ENCODE measurements at places on chromosomes 12 and 14.

DNA sequence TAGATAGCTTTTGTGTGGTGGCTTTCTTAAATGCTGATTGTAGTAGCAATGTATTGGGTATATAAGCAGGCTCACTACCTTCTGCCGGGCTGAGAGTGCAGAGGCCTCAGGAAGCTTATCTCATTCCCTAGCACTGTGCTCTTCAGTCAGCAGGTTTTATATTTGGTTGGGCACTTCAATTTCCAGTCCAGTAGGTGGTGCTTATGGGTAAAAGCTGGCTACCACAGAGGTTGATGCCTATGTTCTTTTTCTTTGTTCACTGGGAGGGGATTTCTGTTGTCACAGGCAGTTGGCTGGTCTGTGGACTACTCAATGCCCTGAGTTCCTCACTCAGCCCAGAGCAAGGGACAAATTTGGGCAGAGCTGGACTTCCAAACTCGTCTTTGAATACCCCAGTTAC, 43.0 kb upstream of the GLIPR1 start:
- no peak for DNase-seq

GRCh38 chr12:5124401-5124800, 80.7 kb downstream of the KCNA5 start:
- DNase-seq: no peak

DNA sequence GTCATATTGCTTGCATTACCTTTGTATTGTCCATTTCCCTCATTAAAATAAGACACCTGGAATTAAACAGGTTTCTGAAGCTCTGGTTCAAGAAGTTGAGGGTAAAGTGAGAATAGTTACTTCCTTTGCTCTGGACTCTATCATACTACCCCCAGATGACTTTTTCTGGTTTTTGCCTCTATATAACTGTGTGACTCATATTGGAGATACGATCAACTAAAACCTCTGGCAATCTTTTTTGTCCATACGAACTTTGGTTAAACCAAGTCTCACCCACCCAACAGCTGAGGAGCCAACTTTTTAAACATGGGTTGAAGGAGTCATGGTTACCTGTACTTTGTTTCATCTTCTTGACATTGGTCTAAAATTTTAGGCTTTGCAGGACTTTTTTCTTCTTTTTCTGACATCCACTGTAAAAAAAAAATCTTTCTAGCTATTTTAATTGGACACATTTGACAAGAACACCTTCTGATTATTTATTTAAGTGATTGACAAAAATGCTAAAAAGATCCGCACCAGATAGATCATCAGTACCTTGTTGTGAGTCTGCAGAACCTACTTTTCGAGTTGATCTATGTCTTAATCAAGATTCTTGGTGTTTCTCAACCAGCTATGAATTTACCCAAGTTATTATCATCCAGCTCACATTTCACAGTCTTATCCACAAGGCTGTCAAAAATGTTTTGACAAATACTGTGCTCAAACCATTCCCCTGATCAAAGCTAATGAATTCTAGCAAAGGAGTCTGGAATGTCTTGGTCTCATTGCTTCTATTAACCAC, 166.0 kb downstream of the IPO8 start:
- no peak for DNase-seq

GRCh38 chr12:127526925-127527324, 740.0 kb upstream of the TMEM132C start:
- DNase-seq: no peak

- no peak for DNase-seq
Observed at GRCh38 chr12:18054925-18055619, 34.9 kb downstream of the RERGL start.

- no peak for DNase-seq
Observed at GRCh38 chr12:94379479-94380113, 80.1 kb downstream of the CEP83 start.

- no peak for DNase-seq
Observed at GRCh38 chr14:58969951-58970751, 218.3 kb upstream of the DAAM1 start.

- no peak for DNase-seq
Observed at GRCh38 chr12:85798122-85798521, 38.1 kb downstream of the RASSF9 start.

GRCh38 chr14:61470961-61471293, 149.5 kb downstream of the PRKCH start:
- DNase-seq: no peak

GRCh38 chr12:104510145-104510872, 53.6 kb downstream of the CHST11 start:
- DNase-seq: no peak

DNA sequence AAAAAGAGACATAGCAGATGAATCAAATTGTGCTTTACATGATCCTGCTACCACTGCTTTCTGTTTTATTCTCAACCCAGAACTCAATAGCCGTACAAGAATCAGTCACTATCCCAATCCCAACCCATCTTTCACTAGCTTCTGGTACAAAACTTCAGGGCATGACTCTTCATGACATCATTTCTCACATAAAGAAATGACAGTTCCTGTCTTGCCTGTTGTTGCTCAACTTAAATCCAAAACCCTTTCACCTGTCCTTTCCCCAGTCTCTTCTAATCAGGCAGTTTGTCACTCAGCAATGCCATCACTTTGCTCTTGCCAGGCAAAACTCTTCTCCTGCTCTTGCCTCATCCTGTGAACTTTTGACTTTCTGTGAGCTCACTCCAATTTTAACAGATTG, 962.8 kb downstream of the GALC start:
- no peak for DNase-seq

GRCh38 chr12:128025589-128026245, 241.3 kb upstream of the TMEM132C start:
- DNase-seq: no peak

GRCh38 chr14:49754570-49755097, 13.3 kb upstream of the KLHDC2 start:
- no peak for DNase-seq

DNA sequence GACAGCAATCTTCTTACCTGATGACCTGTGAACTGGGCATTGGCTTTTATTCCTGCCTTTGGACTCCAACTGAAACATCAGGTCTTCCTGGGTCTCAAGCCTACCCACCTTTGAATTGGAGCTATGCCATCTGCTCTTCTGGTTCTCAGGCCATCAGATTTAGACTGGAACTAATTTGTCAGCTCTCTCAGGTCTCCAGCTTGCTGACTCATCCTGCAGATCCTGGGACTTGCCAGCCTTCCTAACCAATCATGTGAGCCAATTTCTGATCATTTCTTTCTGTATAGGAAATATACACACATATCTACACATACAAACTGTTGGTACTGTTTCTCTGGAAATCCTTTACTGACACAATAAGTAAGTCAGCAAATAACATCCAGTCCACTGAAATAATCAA, 65.3 kb upstream of the TSPAN8 start:
- no peak for DNase-seq

- no peak for DNase-seq
Observed at GRCh38 chr14:23439107-23439835, 3.8 kb upstream of the MYH7 start.

- no peak for DNase-seq
Observed at GRCh38 chr14:64724578-64724930, 20.3 kb downstream of the PLEKHG3 start.

DNA sequence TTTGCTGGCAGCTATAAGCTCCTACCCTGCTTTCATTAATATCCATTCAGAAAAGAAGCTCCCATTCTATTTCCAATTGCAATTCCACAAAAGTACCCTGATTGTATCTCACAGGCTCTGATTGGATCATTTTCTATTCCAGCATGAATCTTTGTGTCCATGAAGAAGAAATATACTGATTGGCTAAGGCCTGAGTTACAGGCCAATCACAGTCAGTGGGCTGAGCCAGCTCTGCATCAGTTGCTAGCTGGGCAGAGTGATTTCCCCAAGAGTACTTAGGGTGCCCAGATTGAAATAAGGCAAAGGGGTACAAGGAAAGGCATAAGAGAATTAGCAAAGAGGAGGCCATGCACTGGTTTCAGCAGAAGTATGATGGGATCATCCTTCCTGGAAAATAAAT, 14.4 kb downstream of the ART4 start:
- no peak for DNase-seq

DNA sequence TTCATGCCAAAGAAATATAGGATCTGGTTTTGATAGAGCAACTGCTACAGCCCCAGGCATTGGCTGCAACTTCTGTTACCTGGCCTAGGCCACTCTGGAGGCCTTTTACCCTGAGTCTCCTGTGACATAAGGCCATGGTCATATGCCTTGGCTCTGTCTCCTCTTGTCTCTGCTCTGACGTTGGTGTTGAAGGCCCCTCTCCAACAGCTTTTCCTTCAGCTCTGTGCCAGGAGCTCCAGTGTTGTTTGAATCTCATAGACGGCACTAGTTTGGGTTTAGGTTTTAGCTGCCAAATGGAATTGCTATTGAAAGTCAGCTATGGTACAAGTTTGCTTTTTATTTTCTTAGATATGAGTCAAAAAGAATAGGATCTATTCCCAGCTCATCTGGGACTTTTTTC, 41.1 kb downstream of the TTLL5 start:
- no peak for DNase-seq

DNA sequence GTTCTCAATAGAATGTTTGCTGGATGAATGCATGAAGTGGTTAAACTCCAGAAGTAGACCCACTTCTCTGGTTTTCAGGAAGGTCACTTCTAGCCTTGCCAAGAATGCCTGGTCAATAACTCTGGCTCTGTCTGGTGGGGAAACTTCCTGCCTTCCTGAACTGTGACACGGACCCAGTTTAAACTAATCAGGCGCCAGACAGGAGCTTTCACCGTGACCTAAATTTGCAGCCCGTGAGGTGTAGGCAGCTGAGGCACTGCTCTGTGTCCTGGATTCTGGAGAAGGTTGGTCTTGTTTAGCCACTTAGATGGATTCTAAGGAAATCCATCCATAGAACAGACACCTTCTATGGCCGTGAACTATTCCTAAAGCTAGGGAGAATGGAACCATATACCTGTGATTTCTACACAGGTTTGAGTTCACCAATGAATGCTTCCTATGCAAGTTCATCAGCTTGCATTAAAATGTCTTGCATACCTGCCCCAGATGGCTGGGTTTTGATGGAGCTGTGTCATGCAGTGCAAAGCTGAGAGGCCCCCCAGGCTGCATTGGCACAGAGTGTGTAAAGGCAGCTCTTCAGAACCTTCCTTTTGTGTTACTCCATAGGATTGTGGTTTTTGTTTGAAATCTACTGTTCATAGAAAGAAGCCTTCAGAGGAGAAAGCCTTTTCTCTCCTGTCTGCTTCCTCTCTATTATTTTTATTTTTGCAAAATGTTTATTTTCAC, 4.4 kb downstream of the CHST11 start:
- DNase-seq: no peak

DNA sequence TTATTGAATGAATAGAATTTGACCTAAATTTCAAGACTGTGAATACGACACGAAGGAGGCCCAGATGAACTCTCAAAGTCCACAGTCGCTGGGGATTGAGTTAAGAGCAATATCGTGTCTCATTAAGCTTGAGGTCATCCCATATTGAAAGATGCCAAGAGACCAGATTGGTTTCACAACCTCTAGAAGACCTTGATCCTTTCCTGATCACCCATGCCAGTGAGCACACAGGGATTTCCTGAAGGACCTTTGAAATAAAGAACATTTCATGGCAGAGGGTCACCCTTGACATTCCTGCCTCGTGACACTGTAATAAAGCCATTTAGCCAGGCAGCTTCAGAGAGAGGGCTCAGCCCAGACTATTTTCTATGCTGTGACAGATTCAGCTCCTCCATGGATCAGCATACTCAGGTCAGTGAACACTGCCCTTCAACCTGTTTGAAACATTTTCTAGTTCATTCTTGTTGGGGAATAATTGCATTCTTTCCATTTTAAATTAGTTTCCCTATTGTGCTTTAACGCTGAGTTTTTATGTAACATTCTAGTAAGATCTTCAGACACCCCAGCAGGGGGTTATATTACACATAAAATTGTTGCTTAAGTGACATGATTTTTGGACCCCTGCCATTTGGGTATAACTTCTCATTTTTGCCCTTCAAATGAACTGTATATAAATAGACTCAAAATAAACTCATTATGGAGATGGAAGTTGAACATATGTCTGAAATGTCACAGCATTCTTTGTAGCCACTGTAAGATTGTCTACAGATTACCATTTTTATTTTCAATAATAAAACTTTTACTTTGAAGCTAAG, 213.2 kb downstream of the C12orf50 start:
- DNase-seq: no peak

DNA sequence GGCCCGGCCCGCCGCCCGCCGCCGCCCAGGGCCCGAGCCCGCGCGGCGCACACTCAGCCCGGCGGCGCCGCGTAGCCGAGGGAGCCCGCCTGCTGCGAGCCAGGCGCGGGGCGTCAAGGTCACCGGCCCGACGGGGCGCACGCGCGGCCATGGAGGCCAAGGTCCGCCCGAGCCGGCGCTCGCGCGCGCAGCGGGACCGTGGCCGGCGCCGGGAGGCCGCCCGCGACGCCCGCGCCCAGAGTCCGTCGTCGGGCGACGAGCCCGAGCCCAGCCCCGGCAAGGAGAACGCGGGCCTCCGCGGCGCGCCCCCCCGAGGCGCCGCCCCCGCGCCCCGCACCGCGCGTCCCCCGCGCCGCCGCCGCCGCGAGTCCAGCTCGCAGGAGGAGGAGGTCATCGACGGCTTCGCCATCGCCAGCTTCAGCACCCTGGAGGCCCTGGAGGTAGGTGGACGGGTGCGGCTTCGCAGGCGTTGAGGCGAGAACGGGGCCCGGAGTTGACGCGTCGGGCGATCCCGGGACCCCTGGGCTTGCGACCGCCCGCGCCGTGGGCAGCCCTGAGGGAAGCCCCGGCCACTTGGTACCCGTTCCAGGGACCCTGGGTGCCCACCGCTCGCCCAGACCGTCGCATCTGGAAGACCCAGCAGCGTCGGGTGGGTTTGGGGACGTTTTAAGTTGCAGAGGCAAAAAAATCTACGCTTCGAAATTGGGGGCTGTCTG, 629 bp downstream of the FBRSL1 start:
- DNase-seq: no peak

DNA sequence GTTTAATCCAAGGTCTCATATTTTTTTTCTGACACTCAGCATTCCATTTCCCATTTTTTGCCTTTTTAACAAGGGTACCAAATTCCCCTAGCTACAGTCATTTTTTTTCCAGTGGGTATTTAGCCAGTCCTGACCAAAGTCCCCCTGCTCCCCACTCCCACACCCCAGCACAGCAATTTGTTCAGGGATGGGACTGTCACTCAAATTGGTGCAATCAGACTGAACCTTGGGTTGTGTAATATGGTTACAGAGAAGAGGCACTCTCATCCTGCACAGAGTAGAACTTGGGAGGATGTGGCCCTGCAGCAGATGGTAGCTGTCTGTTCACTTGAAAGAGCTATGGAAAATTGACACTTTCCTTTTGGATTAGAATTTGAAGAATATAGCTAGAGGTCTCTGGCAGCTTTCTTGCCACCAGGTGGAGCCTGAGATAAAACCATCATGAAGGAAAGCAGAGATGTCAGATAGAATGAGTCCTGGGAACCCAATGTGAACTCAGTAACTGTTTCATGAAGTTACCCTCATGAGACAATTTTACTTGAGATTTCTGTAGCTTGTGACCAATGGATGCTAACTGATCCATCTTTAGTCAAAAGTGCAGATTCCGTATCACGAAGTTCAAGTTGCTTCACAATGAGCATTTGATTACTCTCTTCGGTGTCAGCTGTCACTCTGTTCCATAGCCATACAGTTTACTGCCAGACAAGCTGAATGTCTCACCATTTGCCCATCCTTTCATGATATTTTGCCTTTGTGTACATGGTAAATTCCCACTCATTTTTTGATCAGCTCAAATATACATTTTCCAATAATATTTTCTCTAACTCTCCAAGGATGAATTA, 394.0 kb upstream of the SYT1 start:
- DNase-seq: no peak

Data from non-pigmented ciliary epithelial cell (primary cell).